ENCODE measurements at places on chromosomes 13 and 19. TPM values are rescaled to one million over a fixed set of nuclear protein-coding genes. Genes with fewer than 3 reads are reported as not detected.

- DNase-seq: no peak
These were observed 53.0 kb upstream of the FBXL3 start for GRCh38 chr13:77079902-77080413.

DNA sequence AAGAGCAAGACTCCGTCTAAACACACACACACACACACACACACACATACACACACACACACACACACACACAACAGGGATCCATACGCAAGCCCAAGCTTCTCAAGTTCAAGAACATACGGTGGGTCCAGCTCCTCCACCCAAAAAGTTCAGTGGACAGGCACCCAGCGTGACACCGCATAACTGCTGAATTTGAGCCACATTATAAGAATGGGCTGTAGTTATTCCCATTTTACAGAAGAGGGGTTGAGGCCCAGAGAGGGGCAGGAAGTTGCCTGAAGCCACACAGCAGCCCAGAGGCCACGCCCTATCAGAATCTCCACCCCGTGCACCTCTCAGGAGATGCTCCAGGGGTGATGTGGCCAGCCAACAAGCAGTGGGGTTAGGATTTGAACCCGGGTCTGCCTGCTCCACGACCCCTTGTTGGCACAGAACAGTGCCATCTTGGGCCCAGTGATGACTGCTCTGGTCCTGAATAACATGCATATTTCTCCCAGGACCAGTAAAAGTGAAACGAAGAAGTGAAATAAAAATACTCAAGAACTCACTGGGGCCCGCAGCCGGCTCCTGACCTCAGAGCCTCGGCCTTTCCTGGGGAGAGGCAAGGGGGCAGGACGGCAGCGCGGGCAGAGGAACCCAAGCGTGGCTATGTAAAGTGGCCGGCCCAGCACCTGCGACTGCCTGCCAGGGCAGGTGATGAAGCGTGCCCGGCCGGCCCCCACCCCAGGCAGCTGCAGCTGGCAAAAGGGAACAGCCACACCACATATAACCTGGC, 61.9 kb downstream of the AP1M1 start:
- no peak for DNase-seq

ACER1 gene
- not detected for total RNA-seq

GRCh38 chr13:25683056-25683455, 311.3 kb downstream of the ATP8A2 start:
- DNase-seq: no peak

DNA sequence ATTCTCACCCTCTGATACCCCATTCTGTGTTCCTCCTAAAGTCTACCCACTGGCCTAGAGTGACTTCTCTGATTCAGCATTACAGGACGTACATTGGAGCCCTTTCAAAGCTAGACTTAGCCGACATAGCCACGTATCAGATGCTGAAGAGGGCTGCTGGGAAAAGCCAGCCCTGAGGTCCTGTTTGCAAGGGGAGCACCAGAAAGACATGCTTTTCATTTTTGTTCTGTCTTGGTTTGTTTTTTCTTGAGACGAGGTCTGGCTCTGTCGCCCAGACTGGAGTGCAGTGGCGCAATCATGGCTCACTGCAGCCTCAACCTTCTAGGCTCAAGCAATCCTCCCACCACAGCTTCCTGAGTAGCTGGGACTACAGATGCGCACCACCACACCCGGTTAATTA, 6.3 kb upstream of the ZSWIM4 start:
- DNase-seq: no peak

TRPC4 gene
- 1.3 TPM for total RNA-seq

- DNase-seq: no peak
These were observed 383.3 kb downstream of the DACH1 start for GRCh38 chr13:71483733-71484132.

GRCh38 chr19:8129061-8129618, 20.3 kb downstream of the FBN3 start:
- no peak for DNase-seq

SLC5A5 gene
- not detected for total RNA-seq

GRCh38 chr19:11832253-11832912, 16.1 kb upstream of the ZNF439 start:
- no peak for DNase-seq

IGLON5 gene
- total RNA-seq: 0.72 TPM

DNA sequence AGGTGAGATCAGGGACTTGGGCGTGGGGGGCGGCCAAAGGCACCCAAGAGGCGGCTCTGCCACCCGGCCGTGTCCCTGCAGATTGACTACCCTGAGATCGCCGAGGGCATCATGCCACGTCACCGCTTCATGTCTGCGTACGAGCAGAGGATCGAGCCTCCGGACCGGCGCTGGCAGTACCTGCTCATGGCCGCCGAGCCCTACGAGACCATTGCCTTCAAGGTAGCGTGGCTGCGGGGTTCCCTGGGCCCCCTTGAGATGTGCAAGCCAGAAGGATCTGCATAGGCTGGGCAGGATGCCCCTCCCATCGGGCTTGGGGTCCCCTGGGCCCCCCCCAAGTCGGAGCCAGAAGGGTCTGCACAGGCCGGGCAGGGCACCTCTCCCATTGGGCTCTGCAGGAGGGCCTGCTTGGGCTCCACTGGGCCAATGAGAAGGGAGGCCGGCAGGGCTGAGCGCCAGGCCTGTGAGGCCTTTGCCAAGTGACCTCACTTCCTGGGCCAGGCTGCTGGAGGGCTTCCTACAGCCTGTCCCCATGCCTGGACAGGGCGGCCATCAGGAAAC, 2.2 kb upstream of the AMH start:
- DNase-seq: no peak

DNA sequence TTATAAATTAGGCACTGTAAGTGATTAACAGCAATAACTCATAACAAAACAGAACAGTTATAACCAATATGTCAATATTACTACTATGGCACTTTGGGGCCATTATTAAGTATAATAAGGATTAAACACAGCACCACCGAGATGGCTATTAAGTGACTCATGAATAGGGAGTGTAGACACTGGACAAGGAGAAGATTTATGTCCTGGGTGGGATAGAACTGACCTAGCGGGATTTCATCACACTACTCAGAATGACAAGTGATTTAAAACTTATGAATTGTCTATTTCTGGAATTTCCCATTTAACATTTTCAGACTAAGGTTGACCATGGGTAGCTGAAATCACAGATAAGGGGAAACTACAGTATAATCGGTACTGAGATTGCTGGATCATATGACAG, 79.0 kb upstream of the SLC7A1 start:
- DNase-seq: no peak

NMRK2 gene
- total RNA-seq: not detected

DNA sequence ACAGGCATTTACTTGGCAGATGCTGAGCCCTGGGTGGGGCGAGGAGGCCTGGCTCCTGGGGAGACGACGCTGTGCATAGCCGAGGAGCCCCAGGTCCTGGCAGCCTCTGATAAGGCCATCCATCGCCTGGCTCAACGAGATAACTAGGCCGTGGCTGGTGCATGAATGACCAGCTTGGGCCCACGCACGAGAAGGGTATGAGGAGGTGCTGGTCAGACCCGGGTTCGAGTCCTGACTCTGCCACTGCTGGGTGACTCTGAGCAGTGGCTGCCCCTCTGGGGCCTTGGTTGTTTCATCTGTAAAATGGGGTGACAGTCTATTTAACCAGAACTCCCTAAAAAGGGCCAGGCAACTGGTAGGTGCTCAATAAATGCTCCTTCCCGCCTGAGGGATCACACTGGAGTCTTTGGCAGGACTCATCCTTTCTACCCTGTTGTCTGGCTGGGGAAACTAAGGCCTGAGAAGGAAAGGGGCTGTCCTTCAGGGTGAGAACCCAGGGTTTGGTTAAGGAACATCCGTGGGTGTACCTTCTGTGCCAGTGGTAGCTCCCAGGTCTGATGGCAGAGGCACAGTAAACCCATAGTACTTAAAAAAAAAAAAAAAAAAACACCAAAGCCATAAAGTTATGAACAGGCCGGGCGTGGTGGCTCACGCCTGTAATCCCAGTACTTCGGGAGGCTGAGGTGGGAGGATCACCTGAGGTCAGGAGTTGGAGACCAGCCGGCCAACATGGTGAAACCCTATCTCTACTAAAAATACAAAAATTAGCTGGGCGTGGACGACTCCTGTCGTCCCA, 8.1 kb upstream of the ARRDC2 start:
- DNase-seq: no peak

- peak; percentile 83 for DNase-seq
These were observed 106.5 kb downstream of the TEX26 start for GRCh38 chr13:31038834-31039552.

ZNF729 gene
- 0.08 TPM for total RNA-seq
